NCI-H345 (cell line): ENCODE measurements at places on chromosomes 11 and 22.
A peak's percentile ranks its signal among the peaks of the same experiment; 100 is the strongest.

DNA sequence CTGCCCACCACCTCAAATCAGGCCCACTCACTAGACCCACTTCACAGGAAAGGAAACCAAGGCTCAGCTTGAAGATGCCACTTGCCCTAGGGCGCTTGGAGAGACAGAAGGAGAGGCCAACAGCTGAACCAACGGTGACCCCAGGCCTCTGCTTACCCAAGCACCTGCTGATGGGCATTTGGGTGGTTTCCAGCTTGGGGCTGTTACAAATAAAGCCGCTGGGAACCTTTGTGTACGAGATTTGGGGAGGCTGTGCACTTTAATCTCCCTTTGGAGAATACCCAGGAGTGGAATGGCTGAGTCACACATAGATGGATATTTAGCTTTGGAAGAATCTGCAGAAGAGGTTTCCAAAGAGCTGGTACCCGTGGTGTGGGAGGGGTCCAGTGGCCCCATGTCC lies 50.9 kb upstream of the LINC01488 start:
- DNase-seq, result no peak

- peak; percentile 60 for DNase-seq
These were observed 935 bp downstream of the QSER1 start for GRCh38 chr11:32893343-32894148.

- no peak for DNase-seq
These were observed 23.0 kb downstream of the FDX1 start for GRCh38 chr11:110452720-110453119.

DNA sequence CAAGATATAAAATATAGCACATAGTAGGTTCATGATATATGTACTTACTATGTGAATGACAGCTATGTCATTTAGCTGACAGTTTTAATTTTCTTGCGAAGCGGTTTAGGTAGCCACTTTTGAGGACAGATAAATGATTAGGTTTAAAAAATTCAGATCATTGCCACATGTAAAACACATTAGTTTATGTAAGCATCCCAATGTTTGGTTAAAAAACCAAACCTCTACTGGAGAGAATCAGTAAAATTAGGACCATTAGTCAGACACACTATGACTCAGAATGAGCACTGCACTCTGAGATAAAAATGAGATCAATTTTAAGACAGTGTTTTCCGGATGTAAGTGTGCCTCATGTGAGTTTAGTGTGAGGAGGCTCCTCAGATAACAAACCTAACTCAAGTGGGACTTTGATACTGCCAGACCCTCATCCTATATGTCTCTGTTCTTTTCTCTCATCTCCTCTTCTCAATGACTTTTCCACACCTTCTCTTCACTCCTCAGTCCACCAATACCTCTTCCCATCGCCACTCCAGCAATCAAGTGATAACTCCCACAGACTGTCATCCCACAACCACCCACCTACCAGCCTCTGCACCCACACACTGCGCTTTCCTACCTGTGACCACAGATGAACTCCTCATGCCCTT lies 6.8 kb upstream of the OR2AT4 start:
- DNase-seq, result no peak

GRCh38 chr11:77401486-77402217 lies 72.2 kb downstream of the PAK1 start:
- no peak for DNase-seq

- no peak for DNase-seq
These were observed 8.9 kb upstream of the SEPTIN5 start for GRCh38 chr22:19705181-19705934.

DNA sequence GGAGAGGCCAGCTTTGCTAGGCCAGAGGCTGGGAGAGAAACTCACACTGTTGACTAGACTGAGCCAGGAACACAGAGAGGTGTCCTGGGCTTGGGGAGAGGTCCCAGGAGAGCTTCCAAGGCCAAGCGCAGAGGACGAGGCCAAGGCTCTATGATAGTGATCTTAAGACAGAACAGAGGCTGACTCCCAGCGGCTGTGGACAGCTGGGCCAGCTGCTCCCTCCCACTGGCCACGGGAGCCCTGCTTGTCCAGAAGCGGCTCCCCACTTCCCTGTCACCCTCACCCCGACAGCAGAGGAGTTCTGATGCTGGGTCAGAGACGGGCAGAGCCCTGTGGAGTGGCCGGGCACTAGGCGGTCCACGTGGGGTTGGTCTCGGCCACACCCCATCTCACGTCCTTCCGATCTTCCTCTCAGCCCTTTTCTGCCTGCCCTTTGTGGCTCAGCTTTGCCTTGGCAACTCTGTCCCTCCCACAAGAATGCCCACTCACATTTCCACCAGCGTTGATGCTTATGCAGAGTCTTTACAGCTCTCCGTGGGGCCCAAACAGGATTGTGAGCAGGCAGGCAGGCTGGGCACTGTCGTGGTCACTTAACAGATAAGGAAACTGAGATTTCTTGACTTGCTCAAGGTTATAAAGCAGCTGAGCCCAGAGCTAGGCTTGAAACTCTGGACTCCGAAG lies 68.2 kb downstream of the FBXO7 start:
- DNase-seq, result no peak

- DNase-seq, result no peak
These were observed 130.6 kb downstream of the WNT11 start for GRCh38 chr11:76075716-76076115.

GRCh38 chr22:46674906-46675305 lies 54.7 kb downstream of the GRAMD4 start:
- no peak for DNase-seq

GRCh38 chr22:37491559-37492427 lies 5.6 kb upstream of the MFNG start:
- DNase-seq, result no peak

GRCh38 chr22:22720724-22721261 lies 76.4 kb downstream of the GGTLC2 start:
- DNase-seq, result no peak

DNA sequence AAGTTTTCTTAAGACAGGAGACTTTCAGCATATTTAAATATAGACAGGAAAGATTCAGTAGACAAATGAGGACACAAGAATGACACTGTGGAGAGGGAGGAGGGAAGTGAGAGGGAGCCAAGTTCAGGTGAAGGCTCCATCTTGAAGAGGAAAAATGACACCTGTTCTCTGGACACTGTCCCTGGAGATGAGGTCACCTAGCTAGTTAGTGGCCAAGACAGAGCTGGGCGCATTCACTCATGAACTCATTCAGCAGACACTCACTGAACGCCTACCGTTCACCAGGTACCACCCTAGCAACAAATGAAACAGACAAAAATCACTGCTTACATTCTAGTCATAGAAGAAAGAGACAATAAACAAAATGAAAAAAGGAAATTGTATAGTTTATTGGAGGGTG lies 103.3 kb upstream of the PARVA start:
- no peak for DNase-seq

DNA sequence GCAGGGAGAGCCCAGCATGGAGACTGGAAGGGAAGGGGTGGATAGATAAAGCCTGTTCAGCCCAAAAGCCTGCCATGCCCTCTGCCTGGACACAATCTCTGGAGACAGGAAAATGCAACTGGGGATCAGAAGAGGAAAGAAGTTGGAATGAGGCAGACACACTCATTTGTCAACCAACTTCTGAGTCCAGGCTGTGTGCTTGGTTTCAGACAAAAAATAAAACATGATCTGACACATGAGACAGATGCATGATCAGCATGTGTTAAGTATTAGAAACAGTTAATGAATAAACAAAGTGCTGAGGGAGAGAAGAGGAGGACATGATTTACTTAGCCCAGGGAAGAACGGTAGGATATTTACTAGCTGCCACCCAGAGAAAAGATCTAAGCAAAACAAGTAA lies 839 bp downstream of the LRRN4CL start:
- DNase-seq, result no peak

DNA sequence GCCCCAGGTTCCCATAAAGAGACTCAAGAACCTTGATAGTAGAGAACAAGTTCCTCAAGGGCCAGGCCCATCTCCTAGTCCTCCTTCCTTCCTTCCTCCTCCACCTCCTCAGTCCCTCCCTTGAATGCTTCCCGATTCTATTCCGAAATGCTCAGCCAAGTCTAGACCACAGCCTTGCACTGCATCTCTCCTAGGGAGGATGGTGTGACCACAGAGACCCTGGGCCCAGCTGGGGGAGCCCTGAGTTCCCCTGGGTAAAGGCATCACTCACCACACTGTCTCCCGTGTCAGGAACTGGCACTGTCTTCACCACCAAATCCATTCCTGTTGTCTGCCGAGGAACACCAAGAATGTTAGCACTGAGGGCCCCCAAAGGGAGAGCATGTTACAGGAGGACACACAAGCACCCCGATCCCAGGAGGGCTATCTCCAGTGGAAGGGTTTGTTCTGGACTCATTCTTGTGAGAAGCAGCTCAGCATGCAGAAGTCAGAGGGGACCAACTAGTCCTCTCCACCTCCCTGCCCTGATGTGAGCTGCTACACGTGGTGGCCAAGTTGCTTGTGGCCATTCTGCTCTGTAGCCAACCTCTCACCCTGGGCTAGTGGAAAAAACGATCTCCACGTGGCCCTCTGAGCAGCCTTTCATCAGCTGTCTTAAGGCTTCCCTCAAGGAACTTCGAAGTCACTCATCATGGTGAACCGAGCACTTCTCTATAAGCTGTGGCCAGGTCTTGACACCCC lies 8.7 kb downstream of the IFT27 start:
- DNase-seq, result no peak

DNA sequence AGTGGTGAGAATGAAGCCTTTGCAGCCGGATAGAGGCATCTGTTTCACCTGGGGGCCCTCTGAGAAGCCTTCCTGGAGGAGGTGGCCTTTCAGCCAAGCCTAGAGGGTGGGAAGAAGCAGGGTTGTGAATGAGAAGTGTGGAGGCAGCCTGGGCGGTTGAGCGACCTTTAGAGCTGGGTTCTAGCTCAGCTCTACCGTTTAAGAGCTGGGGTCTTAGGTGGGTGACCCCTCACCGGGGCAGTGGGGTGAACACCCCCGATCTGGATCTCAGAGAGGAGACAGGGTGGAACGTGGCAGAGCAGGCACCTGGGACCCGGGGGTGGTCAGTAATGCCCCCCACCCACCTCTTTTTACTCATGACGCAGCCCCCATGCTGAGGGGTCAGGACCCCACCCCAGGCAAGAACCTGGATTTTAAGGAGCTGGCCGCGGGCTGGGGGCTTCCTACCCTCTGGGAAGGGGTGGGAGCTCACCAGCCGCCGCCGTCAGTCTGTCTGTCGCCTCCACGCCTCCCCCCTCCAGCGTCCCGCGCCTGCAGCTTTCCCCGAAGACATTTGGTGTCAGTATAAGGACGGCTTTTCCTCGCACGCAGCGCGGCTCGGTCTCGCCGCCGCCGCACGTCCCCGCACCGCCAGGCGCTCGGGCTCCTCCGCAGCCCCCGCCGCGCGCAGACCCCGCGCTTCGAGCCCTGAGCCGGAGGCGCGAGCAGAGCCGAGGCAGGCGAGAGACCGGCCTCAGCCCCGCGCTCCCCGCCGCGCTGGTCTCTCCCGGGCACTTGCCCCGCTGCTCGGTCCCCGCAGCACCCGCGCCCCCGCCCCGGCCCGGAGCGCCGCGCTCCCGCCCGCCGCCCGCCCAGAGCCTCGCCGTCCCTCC lies 13.3 kb upstream of the CACNA1I start:
- DNase-seq, result peak; percentile 17

DNA sequence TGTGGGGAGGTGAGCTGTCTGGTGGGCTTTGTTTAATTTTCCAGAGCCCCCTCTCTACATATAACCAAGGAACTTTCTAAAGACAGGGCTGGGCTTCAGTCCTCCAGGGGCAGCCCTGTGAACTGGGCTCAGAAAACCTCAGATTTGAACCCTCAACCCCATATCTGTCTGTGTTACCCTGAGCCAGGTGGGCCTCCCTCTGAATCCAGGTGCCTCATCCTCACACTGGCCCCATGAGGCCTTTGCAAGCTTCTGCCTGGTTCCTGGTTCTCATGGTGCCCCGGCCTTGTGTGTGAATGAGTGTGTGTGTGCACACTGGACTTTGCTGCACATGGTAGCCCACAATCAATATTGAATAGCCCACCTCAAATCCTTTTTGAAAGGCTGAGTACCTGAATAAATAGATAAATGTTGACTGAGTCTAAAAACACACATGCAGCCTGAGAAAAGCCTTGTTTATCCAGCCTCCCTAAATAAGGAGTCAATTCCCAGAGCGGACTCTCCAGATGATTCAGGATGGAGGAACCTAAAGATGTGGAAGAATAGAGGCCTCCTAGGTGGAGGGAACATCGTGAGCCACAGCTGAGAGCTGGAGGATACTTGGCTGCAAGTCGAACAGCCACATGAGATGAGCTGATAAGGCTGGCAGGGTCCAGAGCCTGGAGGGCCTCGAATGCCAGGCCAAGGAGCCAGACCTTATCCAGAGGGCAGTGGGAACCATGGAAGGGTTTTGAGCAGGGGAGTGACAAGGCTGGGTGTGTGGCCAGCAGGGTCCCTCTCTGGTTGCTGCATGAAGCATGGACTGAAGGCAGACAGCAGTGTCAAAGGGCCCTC lies 28.1 kb upstream of the P2RY2 start:
- DNase-seq, result peak; percentile 22

GRCh38 chr11:35362521-35362980 lies 56.8 kb downstream of the SLC1A2 start:
- DNase-seq, result no peak

GRCh38 chr11:85682330-85683305 lies 3.4 kb downstream of the CCDC89 start:
- peak; percentile 39 for DNase-seq

- DNase-seq, result no peak
These were observed 357.2 kb downstream of the OPCML start for GRCh38 chr11:133175103-133175502.

DNA sequence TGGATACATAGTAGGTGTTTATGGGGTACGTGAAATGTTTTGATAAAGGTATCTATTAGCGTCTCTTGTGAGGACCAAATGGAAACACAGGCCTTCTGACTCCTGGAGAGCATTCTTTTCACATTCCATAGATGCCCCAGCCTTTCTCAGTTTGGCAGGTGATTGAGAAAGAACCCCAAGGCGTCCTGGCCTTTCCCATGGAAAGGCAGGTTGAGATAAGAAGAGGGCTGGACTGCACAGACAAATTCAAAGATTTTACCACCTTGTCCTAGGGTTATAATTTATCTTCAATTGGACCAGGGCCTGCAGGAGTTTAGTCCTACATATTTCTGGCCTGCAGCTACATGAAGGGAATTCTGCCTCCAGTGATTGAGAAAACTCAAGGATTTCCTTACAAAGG lies 661 bp upstream of the OLFML1 start:
- no peak for DNase-seq

- DNase-seq, result no peak
These were observed 24.0 kb downstream of the MIAT start for GRCh38 chr22:26681395-26681821.

GRCh38 chr11:120343429-120343828 lies 7.2 kb downstream of the ARHGEF12 start:
- no peak for DNase-seq

GRCh38 chr11:92931746-92932422 lies 37.6 kb upstream of the MTNR1B start:
- DNase-seq, result no peak

- DNase-seq, result no peak
These were observed 4.4 kb upstream of the FBXO3 start for GRCh38 chr11:33778675-33779074.
